ENCODE measurements at places on chromosomes 7 and 10.

DNA sequence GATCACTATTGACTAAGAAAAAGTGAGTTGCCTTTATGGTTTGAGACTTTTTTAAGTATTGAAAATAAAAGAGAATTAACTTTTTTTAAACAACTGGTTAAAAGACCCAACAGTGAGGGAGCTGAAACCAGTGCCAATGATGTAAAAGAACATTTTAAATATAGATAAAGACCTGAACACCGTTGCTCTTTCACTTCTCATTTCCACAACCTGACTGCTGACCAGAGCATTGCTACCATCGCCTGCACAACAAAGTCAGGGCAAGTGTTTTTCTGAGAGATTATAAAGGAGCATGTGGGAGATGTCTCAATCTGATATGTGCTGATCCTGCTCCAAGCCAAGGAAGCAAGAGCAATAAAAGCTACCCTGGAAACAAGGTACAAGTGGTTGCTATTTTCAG lies 34.7 kb downstream of the IMMP2L start:
- DNase-seq, result no peak

DNA sequence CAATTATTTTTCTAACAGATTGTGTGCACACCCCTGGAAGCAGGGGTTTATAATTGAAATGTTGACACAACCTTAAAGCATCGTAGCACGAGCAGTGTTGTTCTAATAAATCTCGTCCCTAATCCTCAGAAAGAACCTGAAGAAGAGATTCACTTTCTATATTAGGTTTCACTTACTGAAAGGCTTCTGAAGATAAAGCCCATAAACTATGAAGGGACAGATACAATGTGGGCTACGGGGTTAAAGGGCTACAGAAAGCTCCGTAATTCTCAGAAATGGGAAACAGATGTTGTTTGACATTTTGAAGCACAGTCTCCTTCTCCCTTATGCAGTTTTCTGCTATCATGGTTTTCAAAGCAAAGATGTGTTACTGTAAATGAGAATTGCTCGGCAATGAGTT lies 479.6 kb downstream of the GATA3 start:
- DNase-seq, result no peak

- DNase-seq, result no peak
Measured at GRCh38 chr10:121448766-121449421, 149.3 kb downstream of the FGFR2 start.

DNA sequence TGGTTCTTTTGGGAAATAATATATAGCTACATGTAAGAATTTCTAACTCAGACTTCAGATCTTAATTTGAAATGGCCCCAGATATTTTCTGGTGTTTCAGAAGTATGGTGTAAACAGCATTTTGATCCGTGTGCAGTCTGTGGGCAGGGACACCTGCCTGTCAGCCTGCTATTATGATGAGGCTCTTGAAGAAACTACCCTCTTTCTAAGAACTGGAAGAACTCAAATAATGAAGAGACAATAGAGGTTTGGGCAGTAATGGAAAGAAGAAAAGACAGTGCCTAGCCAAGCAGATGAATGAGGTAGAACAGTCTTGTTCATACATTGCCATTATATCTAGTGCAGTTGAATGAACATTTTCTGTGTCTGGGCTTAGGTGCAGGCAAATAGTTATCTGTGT lies 256.6 kb downstream of the ARHGAP21 start:
- DNase-seq, result no peak

- DNase-seq, result no peak
Measured at GRCh38 chr7:29995652-29996051, 6.1 kb upstream of the SCRN1 start.
